Natural killer cell treated with Interleukin-12 subunit alpha and Interleukin-12 subunit beta and Interleukin-15 and Interleukin-18, amount 100 ng/mL, for 72 hours (primary cell): ENCODE measurements at places on chromosomes 7 and 10. TPM values are rescaled to one million over a fixed set of nuclear protein-coding genes. Genes with fewer than 3 reads are reported as not detected.
A peak's percentile ranks its signal among the peaks of the same experiment; 100 is the strongest.

Gene PRF1
- 1,157 TPM for total RNA-seq

DNA sequence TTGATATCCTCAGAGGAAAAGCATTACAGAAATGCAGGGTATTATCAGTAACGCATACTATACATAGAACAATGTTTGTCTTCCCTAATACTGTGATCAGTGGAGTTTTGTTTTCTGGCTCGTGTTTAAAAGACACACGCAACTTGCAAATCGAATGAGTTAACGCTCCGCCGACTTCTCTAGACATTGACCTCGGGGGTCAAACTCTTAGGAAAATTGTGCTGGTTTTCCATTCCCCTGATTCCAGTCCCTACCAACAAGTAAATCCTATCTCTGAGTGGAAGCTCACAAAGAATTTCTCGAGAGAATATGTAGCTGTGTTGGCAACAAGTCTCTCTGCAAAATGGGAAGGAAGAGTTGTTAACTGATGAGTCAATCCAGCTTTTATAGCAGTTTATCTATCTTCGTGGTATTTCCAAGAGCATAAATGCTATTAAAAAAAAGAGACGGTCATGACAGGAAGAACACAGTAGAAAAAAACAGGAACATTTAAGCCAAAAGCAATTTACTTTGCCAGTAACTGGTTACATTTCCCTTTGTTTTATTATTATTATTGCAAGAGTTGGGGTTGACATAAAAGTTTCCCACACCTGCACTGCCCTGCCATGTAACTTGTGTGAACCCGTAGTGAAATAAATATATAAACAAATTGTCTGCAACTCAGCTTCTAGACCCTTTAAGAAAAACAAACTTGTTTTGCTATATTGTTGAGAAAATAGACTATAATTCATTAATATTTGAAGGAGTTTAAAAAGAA is 144.4 kb downstream of the ARID5B start:
- no peak for DNase-seq

- no peak for DNase-seq
These were observed 277.4 kb downstream of the CCSER2 start for GRCh38 chr10:84605802-84606201.

DNA sequence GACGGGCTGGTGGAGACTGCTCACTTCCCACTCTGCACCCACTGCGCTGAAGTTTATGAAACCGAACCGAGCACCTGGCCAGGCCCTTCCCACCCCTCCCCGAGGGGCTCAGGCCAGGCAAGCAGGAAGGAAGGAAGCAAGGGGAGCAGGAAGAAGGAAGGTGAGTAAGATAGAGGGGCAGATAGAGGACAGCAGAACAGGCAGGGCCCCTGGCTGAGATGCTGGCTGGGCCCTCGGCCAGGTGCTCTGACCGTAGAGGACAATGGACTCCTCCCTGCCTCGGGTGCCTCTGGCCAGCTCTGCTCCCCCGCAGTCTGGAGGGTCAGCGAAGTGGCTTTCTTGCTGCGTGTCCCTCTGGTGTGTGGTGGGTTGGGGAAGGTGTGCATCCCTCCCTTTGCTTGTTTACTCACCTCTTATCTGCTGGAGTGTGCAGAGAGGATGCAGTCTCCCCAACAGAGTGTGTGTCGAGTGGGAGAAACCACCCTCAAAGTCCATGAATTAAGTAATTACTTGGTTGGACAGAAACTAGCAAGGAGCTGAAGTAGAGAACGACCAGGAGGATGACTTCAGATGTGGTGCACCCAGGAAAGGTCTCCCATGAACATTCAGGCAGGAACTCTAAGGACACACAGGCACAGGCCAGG is 82.8 kb upstream of the PPP2R2D start:
- DNase-seq: no peak

GRCh38 chr10:49486738-49487137 is 52.2 kb downstream of the ERCC6 start:
- DNase-seq: no peak

Gene EBLN1
- total RNA-seq: not detected

Gene TEX36
- total RNA-seq: not detected

Gene CASTOR2
- 8.4 TPM for total RNA-seq

GRCh38 chr7:101315336-101315735 is 6.3 kb downstream of the IFT22 start:
- no peak for DNase-seq

- DNase-seq: no peak
These were observed 184.9 kb upstream of the MKI67 start for GRCh38 chr10:128310971-128311658.

DNA sequence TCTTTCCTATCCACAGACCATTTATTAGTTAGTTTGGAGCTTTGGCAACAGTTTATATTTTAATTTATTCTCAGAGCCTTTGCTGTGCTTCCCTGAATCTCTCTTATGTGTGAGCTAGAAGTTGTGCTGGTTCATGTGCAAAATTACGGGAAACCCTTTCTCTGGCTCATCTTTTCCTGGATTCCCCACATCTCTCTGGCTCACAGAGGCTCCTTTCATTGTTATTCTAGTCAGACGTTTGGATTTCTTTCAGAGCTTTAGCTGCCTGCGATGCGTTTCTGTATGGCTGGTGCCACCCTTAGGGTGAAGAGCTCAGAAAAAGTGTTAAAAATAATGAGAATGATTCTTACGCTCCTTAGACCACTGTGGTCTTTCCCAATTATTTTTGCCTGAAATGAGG is 53.3 kb downstream of the TPST1 start:
- no peak for DNase-seq

DNA sequence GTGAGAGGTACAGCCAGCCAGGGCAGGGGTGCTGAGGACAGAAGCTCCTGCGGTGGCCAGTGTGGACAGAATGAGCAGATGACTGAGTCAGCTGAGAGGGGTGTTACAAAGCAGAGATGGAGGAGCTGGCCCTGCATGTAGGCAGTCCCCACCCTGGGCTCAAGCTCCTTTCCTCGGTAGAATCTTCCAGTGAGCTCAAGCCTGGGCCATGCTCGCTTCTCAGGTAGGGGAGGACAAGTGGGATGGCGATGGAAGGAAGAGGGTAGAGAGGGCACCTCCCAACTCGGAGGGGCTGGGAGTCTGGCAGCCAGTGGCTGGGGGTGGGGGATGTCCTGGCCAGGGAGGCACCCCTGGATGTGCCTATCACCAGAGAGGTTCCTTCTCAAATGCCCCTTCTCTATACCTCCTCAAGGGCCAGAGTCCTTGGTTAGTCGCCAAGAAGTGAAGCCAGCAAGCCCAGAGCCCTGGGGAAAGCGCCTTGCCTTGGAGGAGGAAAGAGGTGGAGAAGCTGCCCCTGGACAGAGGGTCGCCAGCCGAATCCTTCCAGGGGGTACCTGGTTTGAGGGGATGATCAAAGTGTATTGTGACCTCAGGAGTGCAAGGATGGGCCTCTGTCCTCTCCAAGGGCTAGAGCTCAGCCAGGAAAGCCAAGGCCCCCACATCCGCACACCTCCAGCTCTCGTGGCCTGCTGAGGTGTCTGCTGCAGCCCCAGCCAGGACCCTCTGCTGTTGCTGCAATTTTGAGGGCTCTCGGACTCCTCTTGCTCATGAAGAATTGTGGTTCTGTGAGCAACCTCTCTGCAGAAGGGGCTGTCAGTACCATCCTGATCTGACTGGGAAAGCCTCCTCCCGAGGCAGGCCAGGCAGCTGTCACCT is 88.6 kb upstream of the MACROH2A2 start:
- DNase-seq: no peak

Gene ASB10
- not detected for total RNA-seq

DNA sequence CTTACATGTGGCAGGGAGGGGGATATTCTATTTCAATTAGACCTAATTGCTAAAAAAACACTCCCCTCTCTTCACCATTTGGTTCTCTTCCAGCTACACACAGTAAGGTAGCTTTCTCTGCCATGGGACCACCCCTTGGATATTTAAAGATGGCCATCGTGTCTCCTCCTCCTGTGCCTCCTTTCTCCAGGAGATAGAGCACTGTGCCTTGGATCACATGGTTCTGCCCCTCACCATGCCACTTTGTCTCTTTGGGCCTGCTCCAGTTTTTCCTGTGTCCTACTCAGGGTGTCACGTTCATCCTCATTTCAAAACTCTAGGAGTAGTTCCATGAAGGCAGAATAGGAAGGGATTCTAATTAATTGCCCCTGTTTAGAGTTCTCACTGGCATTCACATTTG is 1060.2 kb downstream of the KCNMA1 start:
- DNase-seq: no peak

DNA sequence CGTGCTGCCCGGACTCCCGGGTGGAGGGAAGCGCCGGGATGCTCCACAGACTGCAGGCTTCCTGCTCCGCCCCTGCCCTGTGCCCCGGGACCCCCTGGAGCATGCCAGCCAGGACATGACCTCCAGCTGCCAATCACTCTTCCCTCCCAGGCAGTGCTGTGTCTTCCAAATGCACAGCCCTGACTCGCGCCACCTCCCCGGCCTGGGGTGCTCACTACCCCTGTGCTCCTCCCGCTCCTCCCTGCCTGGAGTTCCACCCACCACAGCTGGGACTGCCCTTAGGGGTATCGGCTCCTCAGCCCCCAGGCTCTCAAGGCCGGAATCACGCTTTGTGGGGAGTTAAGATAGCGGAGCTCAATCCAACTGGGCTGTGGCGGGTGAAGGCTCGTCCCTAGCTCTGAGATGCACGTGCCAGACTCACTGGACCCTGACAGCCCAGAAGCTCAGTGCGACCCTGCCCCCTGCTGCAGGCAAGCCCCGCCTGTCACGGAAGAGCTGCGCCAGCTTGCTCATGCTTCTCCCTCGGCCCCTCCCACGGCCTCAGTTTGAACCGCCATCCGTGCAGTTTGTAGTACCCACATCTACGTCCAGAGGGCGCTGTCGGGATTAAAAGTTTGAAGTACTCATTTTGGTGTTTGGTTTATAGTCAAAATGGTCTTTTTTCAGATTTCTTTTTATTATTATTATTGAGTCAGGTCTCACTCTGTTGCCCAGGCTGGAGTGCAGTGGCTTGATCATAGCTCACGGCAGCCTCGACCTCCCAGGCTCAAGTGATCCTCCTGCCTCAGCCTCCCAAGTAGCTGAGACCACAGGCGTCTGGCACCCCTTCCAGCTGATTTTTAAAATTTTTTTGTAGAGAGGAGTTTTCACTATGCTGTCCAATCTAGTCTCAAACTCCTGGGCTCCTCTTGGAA is 142.5 kb upstream of the TCERG1L start:
- DNase-seq: no peak

DNA sequence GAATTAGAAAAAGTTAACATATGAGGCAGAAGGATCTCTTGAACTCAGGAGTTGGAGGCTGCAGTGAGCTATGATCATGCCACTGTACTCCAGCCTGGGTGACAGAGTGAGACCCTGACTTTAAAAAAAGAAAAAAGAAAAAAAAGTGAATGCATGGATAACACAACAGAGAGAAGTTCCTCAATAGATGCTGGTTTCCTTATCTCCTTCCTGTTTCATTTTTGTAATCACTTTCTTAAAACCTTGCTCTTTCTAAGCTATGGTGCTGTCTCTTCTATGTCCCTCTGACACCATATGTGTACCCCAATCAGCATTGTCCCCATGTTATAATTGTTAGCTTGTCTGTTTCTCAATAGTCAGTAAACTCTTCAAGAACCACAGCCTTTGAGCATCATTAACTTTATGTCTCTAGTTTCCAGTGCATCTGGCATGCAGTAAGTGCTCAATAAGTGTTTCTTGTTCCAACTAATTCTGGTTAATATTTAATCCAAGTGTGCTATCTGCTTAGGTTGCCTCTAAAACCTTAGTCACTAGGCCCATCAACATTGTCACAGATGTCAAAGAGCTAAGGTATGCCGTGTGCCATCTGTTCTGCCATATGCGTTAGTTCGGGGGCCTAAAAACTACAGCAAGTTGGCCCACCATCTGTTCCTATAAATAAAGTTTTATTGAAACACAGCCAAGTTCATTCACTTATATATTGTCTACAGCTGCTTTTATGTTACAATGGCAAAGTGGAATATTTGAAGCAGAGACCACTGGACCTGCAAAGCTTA is 36.2 kb downstream of the MPP7 start:
- DNase-seq: no peak

Gene COL17A1
- total RNA-seq: not detected

DNA sequence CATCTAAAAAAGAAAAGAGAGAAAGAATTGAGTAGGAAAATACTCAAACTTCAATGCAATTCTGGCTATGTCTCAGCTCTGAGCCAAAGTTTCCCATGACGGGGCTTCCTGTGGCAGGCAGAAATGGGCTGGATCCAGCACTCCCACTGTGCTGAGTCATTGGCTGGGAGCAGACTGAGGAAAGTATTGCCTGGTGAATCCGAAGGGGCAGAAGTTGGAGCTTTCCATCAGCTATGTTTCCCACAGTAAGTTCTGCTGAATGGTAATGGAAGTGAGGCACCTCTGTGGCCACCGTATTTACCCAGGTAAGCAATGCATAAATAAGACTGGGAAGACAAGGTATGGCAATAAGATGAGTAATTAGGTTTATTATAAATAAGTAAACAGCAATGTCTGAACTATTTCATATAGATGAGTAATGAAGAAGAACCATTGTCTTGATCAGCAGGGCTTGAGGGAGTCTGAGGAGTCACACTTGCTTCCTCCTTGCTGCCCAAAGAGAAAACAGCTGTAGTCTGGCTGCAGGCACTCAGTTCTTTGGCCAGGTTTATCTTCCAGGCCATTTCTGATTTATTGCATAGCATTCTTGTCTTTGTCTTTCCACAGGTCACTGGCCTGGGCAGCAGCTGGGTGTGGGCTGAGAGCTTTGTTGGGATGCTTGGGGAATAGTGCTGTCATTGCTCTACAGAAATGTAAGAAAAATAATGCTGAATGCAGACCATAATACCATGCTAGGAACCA is 255.3 kb downstream of the DNAJB9 start:
- no peak for DNase-seq

DNA sequence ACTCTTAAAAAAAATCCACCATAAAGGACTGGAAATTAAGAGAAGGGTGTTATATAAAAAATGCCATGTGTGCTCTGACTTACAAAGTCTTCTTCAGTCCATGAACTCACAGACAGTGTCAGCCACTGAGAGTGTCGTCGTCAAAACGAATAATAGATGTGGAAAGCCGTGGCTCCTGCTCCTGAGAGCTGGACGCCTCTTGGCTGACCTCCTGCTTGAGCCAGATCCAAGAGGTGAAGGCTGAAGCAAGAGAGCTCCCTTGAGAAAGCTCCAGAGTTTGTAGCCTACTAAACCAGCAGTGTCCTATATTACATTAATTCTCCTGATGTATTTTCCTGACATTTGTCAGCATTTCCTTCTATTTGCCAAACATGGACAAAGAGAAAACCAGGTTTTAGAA is 234.3 kb upstream of the C7orf33 start:
- no peak for DNase-seq

GRCh38 chr10:129927351-129928120 is 36.5 kb downstream of the EBF3 start:
- peak; percentile 16 for DNase-seq

DNA sequence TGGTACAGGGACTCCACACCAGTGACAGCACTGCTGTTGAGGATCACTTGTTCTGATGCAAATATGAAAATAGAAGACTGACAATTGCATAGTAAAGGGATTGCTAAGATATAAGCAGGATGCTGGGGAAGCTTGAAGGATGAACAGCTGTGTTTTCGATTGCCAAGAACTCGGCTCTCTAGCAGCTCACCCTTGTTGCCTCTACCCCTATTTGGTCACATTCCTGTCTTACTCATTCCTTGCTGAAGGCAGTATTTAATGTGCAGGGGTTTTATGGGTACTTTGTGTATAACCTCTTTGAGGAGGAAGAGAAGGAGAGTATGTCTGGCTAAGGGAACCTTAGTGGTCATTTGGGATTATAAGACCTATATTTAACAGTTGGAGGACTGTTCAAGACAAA is 218.8 kb downstream of the AUTS2 start:
- no peak for DNase-seq
